Breast epithelium (tissue), 4 donors: ENCODE measurements at places on chromosomes 2 and 18. TPM values are rescaled to one million over a fixed set of nuclear protein-coding genes. Genes with fewer than 3 reads are reported as not detected.

G6PC2 gene
- not detected for total RNA-seq

SPP2 gene
- not detected for total RNA-seq

OSBPL6 gene
- total RNA-seq: 4.8 TPM

TTN gene
- 3.5 TPM for total RNA-seq

SLC5A7 gene
- total RNA-seq: not detected

DIPK1C gene
- total RNA-seq: not detected

TUBA4B gene
- 0.16 TPM for total RNA-seq

DNA sequence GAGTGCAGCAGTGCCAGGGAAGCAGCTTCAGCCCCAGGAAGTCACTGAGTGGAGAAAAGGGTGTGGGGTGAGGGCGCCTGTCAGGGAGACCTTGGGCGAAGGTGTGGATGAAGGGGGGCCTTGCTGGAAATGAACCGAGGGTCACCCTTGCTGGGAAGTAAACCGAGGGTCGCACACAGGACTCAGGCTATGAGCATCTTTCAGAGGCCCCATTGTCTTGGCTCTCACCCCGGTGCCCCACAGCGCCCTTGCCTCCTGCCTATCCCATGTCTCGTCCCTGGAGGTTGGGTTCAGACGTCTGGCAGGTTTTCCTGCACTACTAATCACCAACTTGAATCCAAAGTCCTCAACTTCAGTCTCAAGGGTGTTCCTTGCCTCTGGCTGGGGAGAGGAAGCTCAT lies 122.8 kb upstream of the PXDN start:
- no peak overlapping the region for H3K4me3 ChIP-seq
- no peaks in the 10 kb centered on the region for H3K36me3 ChIP-seq
- H3K27me3 ChIP-seq: no peaks in the 10 kb centered on the region

DNA sequence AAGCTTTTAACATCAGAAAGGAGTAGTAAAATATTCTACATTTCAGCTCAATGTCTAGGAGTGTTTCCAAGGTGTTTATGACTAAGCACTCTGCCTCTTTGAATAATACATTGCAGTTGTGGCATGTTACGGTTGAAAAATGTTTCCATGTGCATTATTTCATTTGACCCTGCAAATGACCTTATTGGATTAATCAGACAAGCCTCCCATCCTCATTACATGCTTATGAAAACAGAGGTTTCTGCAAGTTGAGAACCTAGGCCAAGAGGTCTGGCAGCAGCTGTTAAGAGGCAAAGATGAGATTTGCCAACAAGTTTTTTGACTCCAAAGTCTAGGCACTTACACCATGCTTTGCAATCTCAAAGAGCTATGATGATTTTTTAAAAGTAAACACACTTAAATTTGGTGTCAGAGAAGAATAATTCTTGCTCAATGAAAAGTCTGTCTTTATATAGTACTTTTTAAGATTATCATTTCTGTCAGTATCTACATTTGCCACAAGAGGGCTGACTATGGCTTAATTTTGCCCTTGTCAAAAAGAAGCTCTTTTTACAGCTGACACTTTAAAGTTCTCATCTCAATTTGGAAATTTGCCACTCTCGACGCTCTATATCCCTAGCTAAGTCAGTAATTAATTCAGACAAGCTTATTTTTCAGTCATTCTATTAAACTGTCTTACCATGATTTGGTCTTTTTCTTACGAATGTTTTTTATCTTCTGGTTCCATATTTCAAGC lies 260.6 kb downstream of the PAX3 start:
- H3K27ac ChIP-seq: no peak overlapping the region
- DNase-seq: no peak
- H3K4me3 ChIP-seq: no peak overlapping the region
- no peaks in the 10 kb centered on the region for H3K4me1 ChIP-seq
- no peaks in the 10 kb centered on the region for H3K27me3 ChIP-seq
- no peaks in the 10 kb centered on the region for H3K36me3 ChIP-seq

DNA sequence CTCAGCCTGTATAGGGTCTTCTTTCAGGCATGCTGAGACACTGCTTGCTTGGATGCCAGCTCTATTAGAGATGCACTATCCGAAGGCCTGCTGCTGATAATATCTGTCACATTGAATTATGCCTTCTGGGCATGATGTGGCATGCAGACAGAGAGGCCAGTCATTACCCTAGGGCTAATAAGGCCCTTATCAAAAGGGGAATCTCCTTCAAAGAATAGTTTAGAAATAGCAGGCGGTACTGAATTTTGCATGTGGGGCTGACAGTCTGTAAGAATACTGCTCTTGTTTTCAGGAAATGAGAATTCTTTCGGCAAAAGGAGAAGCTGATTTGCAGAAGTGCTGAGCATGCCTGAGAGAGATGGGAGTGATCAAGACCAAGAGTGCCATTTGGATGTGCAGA lies 13.1 kb upstream of the LHCGR start:
- H3K27me3 ChIP-seq: no peaks in the 10 kb centered on the region
- H3K4me1 ChIP-seq: no peaks in the 10 kb centered on the region
- no peak overlapping the region for H3K27ac ChIP-seq
- H3K36me3 ChIP-seq: no peaks in the 10 kb centered on the region
- no peak overlapping the region for H3K4me3 ChIP-seq

- H3K36me3 ChIP-seq: no peaks in the 10 kb centered on the region
- H3K27me3 ChIP-seq: no peaks in the 10 kb centered on the region
- no peak overlapping the region for H3K27ac ChIP-seq
- H3K4me3 ChIP-seq: no peak overlapping the region
- H3K4me1 ChIP-seq: no peaks in the 10 kb centered on the region
These were observed 57.7 kb downstream of the CD28 start for GRCh38 chr2:203763938-203764664.

DNA sequence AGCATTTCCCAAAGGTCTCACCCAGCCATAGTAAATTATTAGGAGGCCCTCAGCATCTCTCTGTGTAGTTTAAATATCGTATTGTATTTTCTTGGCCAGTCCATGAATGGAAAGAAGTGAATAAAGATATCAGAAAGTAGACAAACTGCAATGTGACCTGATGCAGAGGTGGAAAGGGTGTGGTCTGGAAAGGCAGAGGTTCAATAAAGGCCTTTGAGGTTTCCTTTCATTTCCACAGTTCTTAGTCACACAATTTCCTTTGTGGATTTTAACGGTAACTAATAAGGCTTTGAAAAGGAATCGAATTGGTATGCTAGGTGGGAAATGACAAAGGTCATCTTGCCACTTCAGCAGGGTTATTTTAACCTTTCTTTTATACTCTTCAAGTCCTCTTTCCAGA lies 20.1 kb upstream of the WIPF1 start:
- DNase-seq: no peak
- H3K27me3 ChIP-seq: no peaks in the 10 kb centered on the region
- H3K36me3 ChIP-seq: no peaks in the 10 kb centered on the region

DNA sequence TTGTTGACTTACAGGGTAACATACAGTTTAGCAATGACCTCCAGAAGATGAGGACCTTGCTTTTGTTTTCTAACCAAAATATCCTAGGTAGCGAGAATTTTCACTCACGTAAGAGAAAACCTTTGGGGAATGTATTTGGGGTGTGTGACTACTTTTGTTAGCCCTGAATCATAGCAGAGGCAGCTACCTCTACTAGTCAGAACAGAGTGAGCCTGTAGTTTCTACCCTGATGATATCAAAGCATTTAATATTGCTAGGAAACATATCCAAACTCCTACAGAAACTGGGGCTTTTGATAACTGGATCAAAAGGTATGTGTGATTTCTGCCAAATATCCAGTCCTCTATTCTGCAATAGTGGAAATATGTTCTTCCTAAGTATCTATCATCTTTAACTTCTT lies 462.6 kb upstream of the ZEB2 start:
- H3K27me3 ChIP-seq: no peaks in the 10 kb centered on the region
- DNase-seq: no peak
- H3K36me3 ChIP-seq: no peaks in the 10 kb centered on the region
- H3K4me1 ChIP-seq: no peaks in the 10 kb centered on the region
- no peak overlapping the region for H3K27ac ChIP-seq

GRCh38 chr2:222860740-222861410 lies at the start of gene ACSL3:
Gene ACSL3 (plus strand): TSS chr2:222861036. CDS start chr2:222908773, 47,737 bp downstream.
- H3K4me1 ChIP-seq: peaks cover 14% of the 10 kb centered on the region
- peak within 1 kb of the TSS; percentile 94 for H3K27ac ChIP-seq
- H3K27me3 ChIP-seq: no peaks in the 10 kb centered on the region
- DNase-seq: peak; percentile 95
- peak within 1 kb of the TSS; percentile 94 for H3K4me3 ChIP-seq
- H3K36me3 ChIP-seq: no peaks in the 10 kb centered on the region

GRCh38 chr18:47191961-47192360 lies 15.8 kb upstream of the IER3IP1 start:
- H3K27ac ChIP-seq: no peak overlapping the region
- no peaks in the 10 kb centered on the region for H3K4me1 ChIP-seq
- H3K27me3 ChIP-seq: peaks cover 3% of the 10 kb centered on the region
- H3K36me3 ChIP-seq: no peaks in the 10 kb centered on the region
- H3K4me3 ChIP-seq: no peak overlapping the region
- DNase-seq: no peak

DNA sequence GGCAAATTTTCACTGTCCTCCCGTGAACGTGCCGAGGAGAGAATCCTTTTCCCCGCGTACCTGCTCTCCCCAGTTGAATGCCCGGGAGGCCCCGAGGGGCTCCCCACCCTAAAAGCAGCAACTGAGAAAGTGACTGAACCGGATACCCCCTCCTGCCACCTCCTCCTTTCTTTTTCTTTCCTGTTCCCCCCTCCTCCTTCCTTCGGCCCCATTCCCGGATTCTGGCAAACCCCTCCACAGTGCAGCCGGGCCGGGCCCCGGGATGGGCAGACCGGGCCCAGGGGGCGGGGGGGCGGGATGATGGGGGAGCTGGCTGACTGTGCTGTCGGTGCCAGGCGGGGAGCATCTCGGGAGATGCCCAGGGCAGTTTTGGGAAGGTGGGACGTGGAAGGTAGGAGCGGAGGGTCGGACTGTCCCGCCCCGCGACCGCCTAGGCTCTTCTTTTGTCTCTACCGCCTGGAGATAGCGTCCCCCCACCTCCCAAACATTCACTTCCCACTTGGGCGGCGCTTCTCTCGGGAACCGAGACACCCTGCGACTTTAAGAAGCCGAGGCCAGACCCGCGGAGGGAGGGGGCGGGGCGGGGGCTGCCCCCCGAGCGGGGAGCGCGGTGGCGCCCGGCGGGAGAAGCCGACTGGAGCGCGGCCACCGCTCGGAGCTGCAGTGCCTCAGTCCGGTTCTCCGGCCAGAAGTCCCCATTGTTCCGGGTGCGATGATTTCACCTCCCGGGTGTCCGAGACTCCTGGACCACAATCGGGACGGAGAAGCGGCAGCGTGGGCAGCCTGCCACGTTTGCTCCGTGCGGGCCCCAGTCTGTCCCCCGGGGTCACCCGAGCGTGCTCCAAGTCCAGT lies 8.2 kb downstream of the DLX2 start:
- H3K36me3 ChIP-seq: no peaks in the 10 kb centered on the region
- no peak overlapping the region for H3K27ac ChIP-seq
- DNase-seq: no peak
- H3K4me1 ChIP-seq: peaks cover 35% of the 10 kb centered on the region

GRCh38 chr2:223760838-223761502 lies 76.4 kb downstream of the AP1S3 start:
- DNase-seq: peak; percentile 70
- H3K27me3 ChIP-seq: no peaks in the 10 kb centered on the region
- no peaks in the 10 kb centered on the region for H3K36me3 ChIP-seq

GRCh38 chr2:113226462-113226861 lies 52.3 kb downstream of the PAX8 start:
- no peaks in the 10 kb centered on the region for H3K4me1 ChIP-seq
- H3K27ac ChIP-seq: no peak overlapping the region

GRCh38 chr2:84839851-84840250 lies 41.0 kb downstream of the TRABD2A start:
- H3K4me3 ChIP-seq: no peak overlapping the region
- no peak for DNase-seq
- no peaks in the 10 kb centered on the region for H3K4me1 ChIP-seq
- H3K27me3 ChIP-seq: no peaks in the 10 kb centered on the region
- no peak overlapping the region for H3K27ac ChIP-seq

GRCh38 chr2:37872192-37872750 lies 52.8 kb upstream of the RMDN2 start:
- H3K4me1 ChIP-seq: no peaks in the 10 kb centered on the region
- no peak for DNase-seq
- H3K27ac ChIP-seq: peak overlapping the region; percentile 84
- no peak overlapping the region for H3K4me3 ChIP-seq
- no peaks in the 10 kb centered on the region for H3K36me3 ChIP-seq

DNA sequence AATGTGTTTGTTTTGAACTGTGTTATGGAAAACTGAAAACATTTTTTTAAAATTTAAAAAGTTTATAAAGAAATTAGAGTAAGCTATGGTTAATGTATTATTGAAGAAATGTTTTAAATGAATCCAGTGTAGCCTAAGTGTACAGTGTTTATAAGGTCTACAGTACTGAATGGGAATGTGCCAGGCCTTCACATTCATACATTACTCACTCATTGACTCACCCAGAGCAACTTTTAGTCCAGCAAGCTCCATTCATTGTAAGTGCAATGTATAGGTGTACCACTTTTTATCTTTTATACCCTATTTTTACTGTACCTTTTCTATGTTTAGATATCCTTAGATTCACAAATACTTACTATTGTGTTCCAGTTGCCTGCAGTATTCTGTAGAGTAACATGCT lies 215.1 kb upstream of the THUMPD2 start:
- DNase-seq: no peak
- no peak overlapping the region for H3K27ac ChIP-seq
- no peaks in the 10 kb centered on the region for H3K4me1 ChIP-seq
- H3K27me3 ChIP-seq: no peaks in the 10 kb centered on the region

DNA sequence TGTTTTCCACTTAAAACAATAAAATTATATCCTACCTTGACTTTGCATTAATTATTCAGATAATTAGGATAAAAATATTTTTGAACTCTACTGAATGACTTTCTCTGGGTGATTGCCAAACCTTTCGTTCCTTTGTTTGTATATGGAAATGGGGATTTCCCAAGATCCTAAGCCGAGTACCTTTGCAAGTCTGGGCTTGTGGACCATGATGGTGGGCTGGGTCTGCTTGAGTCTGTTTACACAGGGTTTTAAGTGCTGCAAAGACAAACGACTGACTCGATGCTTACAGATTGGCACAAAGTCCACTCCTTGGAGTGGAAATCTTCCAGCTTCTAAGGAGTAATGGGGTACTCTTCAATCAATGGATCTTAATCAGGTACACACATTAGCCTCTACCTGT lies 659.5 kb downstream of the TSN start:
- no peaks in the 10 kb centered on the region for H3K27me3 ChIP-seq
- no peak overlapping the region for H3K27ac ChIP-seq
- H3K36me3 ChIP-seq: no peaks in the 10 kb centered on the region
- DNase-seq: no peak
- H3K4me3 ChIP-seq: no peak overlapping the region
- no peaks in the 10 kb centered on the region for H3K4me1 ChIP-seq
